ENCODE measurements at places on chromosomes 3 and 15.

- DNase-seq, result peak; percentile 42
Observed at GRCh38 chr3:108486941-108487340, 23.5 kb downstream of the MYH15 start.

GRCh38 chr15:88089024-88089620 lies 167.4 kb downstream of the NTRK3 start:
- no peak for DNase-seq

- no peak for DNase-seq
Observed at GRCh38 chr3:59803268-59803667, 753.4 kb upstream of the CFAP20DC start.

- DNase-seq, result no peak
Observed at GRCh38 chr3:25940935-25941334, 151.0 kb downstream of the OXSM start.

DNA sequence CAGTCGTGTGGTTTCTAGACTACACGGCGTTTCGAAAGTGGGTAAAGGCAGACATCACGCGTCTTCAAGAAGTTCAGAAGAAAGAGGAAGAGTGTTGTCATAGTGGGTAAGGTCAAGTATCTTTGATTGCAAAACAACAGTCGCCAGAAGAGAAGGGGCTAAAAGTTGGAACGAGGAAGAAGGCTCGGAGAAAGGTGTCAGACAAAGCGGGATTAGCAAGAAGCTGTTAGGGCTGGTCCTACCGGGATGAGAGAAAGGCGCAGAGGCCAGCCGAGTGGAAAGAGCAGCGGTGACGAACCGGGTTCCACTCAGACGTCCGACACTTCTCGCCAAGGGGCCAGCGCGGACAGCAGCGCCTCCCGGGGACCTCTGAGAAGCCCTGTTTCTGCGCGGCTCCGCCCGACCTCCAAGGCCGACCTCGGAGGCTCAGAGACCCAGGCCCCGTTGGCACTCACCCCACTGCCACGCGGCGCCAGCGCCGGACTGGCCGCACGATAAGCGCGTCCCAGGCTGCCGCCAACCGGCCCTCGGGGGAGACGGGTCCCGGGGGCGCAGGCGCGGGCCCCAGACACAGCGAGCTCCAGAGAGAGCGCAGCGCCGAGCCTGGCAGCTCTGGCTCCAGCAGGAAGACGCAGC lies 436 bp downstream of the ADPGK start:
- DNase-seq, result peak; percentile 34

GRCh38 chr3:111324645-111325044 lies 217.4 kb upstream of the CD96 start:
- DNase-seq, result no peak

DNA sequence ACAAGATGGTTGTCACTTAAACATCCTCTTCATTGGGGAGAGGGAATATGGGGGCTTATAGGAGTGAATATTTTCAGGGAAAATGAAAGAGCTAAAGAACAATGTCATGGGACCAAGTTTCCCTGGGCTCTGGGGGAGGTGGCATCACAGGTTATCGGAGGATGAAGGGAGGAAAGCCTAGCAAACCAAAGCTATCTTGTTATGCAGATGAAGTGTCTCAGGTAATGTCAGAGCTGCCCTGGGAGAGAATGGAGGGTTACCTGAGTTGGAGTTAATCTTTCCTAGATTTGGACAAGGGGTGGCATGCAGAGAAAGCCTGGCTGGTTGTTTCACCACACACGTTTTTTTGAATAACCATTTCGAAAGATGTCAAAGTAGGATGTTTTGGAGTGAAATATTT lies 308.1 kb upstream of the ATP10A start:
- DNase-seq, result no peak

- peak; percentile 36 for DNase-seq
Observed at GRCh38 chr3:101484805-101485620, 28.0 kb downstream of the SENP7 start.

- no peak for DNase-seq
Observed at GRCh38 chr3:109336291-109336861, 970 bp downstream of the DPPA4 start.

DNA sequence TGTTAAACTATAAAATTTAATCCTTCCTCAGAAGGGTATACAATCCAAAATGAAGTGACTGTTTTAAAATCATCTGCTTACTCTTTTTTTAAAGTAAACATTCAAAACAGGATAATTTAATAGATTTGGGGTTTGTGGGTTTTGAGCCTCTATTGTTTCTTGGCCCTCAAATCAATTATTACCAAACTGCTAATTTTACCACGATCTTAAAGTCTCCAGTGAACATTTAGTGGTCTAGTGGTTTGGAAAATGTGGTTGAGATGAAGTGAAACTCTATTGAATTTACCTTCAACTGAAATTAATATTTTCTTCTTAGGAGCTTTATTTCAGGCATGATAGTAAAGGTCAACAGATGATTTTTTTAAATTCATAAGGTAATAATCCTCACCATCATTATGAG lies 11.2 kb upstream of the ATP11B start:
- no peak for DNase-seq

GRCh38 chr3:89300981-89301380 lies 193.6 kb downstream of the EPHA3 start:
- DNase-seq, result no peak

GRCh38 chr3:82229397-82229796 lies 468.0 kb upstream of the GBE1 start:
- DNase-seq, result no peak

DNA sequence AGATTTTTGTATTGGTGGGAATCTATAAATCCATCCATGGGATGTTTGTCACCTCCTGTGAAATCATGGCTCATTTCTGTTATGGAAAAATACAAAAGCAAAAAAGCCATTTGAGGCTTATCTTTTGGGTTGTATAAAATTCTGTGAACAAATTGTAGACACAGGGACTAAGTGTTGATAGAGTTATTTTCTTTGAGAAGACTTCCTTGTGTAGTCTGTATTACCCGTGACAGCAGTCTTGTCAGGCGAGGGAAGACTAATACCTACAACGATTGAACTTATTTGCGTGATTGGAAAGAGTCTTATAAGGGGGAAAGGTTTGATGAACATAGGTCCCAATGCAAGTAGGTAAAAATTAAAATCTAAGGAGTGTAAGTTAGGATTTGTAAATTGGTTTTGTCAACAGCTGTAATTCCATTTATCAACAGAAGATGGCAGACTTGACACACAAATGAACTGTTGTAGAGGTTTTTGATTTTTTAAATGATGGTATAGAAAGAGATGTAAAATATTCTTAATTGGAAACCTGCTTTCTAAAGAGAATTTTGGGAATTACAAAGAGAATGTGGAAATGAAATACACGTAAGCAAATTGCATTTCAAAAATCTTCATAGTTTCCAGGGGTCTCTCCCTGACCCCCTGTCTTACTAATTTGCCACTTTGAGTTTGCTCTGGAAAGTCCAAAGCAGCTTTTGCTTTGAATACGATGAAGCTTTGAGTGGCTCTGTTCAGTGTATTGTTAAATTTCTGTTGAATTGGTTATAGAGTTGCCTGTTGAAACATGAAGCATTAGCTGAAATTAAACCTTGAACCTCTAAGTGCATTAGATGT lies 33.2 kb downstream of the SLC25A26 start:
- no peak for DNase-seq

- no peak for DNase-seq
Observed at GRCh38 chr15:43941555-43941954, 114.8 kb downstream of the WDR76 start.

GRCh38 chr15:35834866-35835265 lies 288.9 kb upstream of the DPH6 start:
- DNase-seq, result no peak

DNA sequence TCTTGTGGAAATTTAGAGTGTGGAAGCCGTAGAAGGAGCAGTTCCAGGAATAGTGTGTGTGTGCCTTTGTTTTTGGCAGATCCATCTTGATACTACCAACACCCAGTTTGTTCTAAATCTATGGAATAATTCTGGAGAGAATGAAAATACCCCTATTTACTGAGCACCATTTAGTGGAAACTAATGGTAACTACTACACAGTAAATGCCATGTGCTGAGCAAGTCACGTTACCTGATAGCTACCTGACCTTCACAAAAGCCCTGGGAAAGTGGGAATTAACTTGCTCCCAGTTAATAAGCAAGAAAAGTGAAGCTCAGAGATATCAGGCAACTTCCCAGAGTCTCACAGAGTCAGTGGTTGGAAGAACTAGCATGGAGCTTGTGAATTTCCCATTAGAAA lies 137.7 kb downstream of the ARPP21 start:
- DNase-seq, result no peak

- no peak for DNase-seq
Observed at GRCh38 chr15:33438396-33438795, 127.6 kb downstream of the RYR3 start.

- no peak for DNase-seq
Observed at GRCh38 chr3:108201258-108201657, 21.0 kb downstream of the IFT57 start.

DNA sequence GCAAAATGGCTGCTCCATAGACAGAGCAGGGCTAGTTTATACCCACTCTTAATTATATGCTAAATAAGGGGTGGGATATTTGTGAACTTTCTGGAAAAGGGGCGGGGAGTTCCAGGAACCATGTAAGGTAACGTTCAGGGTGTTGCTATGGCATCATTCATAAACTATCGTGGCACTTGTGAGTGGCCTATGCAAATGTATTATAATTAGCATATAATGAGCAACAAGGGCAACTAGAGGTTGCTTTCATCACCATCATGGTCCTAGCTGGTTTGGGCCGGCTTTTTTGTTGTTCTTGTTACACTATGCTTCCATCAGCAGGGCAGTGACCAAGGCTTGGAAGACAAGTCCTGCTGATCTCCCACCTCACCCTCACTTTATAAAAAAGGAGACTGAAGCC lies 43.2 kb upstream of the FGD5 start:
- no peak for DNase-seq

GRCh38 chr3:153885359-153885758 lies 235.8 kb upstream of the ARHGEF26 start:
- no peak for DNase-seq

GRCh38 chr15:89043031-89044002 lies 44.9 kb upstream of the ABHD2 start:
- no peak for DNase-seq

DNA sequence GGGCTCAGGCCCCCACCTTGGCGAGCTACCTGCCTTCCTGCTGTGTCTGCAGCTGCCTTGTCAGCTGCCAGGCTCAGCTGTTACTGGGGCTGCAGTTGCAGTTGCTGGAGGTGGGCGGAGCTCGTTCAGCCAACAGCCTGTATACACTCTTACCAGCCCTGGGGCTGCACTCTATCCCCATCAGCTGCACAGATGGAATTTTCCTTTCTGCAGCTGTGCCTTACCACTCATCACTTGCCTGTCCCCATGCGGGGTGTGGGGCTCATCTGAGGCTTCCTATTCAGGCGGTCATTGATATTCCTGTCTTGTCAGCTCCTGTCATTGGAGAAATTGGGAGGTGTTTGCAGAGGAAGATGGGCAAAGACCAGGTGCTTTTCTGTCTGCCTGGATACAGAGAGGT lies 9.1 kb upstream of the SYN2 start:
- DNase-seq, result no peak

GRCh38 chr3:45795882-45796765 lies at the start of gene SLC6A20:
Gene SLC6A20 (minus strand): TSS chr3:45796536. CDS start chr3:45796419, 117 bp downstream.
- DNase-seq, result no peak

DNA sequence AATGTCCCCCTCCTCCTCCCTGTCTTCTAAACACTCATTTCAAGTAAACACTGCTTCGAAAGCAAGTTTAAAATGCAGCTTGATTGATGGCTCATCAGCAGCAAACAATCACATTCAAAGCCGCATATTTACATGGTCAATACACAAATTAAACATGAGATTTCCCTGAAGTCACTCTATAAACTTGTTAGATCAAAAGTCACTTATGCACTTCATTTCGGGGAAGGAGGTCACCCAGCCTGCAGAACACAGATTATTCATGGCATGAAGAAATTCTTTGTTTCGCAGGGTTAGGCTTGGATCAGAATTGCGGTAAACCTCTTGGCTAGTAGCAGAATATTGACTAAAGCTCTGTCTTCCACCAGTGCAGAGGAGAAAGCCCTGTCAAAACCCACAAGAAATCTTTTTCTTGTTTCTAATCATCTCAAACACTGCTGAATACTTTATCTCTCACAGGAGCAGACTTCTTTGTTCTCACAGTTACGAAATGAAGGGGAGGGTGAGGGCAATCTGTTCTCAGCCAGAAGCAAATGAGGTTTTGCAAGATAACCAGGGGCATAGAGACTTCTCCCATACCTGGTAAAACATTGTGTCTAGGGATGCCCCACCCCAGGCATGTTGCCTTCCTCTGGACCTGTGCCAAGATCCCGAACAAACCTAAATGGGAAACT lies 133.3 kb upstream of the CHL1 start:
- no peak for DNase-seq

DNA sequence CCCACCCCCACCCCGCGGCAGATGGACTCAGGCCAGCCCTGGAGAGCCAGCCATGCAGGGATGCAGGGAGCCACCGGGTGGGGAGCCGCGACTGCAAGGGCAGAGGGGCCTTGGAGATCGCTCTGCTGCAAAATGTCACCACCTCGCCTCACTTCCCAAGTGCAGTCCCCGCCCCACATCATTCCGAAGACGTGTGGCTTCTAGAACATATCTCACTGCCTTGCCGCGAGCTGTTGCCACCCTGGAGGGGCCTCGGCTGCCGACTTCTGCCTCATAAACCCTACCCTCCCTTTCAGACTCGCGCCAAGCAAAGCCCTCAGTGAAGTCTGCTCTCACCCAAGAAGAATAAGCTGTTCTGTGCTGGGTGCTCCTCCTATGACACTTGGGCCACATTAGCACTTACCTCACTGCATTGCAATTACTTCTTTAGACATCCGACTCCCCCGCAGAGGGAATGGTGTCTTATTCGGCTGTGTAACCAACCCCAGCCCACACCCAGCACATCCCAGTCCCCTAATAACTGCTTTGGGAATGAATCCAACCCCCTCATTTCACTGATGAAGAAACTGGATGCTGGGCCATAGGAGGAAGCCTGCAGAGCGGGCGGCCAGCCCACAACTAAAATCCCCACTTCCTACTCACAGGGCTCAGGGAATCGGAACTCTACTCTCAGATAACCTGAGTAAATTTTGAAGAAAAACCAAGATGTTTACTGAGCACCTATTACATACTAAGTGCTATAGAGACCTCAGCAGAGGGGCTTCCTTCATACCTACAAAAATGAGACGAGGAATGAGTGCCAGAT lies 8.6 kb downstream of the TLE3 start:
- DNase-seq, result no peak

DNA sequence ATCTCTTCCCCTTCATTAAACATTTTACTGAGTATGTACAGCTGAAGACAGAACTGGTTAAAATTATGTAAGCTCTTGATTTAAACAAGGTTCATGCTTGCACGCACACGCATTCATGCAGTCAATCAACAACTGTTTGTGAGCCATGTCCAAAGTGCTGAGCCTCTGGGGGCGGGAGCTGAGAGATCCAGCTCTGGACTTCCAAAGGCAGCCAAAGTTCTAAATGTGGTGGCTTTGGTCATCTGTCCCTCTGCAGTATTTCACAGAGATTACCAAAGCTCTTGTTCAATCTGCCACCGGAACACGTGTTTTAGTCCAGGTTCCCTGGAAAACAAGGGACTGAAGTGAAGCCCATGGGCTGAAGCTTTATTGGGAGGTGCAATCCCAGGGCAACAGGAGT lies 52.4 kb upstream of the SNRPA1 start:
- DNase-seq, result no peak

DNA sequence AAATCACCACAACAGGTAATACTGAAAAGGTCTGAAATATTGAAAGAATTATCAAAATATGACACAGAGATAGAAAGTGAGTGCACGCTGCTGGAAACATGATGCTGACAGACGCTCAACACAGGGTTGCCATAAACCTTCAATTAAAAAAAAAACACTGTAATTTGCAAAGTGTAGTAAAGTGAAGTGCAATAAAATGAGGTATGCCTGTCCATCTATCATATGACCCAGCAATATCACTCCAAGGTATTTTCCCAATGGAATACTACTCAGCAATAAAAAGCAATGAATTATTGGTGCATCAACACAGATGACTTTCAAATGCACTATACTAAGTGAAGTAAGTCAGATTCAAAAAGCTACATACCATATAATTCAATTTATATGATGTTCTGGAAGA lies 47.6 kb upstream of the SLC12A8 start:
- no peak for DNase-seq
